Activated CD8-positive, alpha-beta memory T cell treated with anti-CD3 and anti-CD28 coated beads, Interleukin-2, amount 10 ng/mL, durations not matched to agents 7 days and 5 days (primary cell): ENCODE measurements at places on chromosomes 16 and 17. TPM values are rescaled to one million over a fixed set of nuclear protein-coding genes. Genes with fewer than 3 reads are reported as not detected.

GRCh38 chr17:57044976-57045867 lies 39.8 kb upstream of the AKAP1 start:
- no peak for DNase-seq

SLC2A4 gene
- not detected for total RNA-seq

ITGAL gene
- total RNA-seq: 685 TPM

DNA sequence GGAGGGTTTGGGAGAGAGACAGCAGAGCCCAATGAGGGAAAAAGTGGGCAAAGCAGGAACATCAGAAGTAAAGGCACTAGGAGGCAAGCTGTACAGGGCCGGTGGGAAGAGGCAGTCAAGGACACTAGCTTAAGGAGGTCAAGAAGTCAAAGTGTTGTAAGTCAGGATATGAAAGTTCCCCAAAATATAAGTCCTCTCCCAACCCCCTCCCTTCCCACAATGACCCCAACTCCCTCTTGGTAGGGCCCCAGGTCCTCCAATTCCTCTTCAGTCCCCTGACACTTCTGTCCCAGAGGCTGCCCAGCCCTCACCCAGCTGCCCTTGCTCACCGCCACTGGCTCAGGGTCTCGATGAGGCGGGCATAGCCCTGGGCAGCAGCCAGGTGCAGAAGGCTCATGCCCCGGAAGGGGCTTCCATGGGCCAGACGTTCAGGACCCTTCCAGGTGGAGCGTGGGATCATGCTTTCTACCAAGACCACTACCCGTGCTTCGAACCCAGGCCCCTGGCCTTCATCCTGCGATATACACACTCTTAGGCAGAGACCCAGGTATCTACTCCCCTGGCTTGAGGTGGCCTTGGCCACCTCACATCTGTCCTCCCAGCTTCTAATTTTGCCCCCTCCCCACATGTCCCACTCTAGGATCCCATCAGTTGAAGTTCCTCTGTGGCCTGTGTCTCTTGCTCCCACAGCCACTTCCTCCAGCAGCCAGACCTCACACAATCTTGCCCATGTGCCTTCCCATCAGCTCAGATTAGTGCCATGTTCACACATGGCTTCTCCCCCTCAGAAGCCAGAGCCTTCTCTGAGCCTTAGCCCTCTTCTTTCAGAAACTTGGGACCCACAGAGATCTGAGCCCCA lies 5.9 kb upstream of the SPAG7 start:
- no peak for DNase-seq

DNA sequence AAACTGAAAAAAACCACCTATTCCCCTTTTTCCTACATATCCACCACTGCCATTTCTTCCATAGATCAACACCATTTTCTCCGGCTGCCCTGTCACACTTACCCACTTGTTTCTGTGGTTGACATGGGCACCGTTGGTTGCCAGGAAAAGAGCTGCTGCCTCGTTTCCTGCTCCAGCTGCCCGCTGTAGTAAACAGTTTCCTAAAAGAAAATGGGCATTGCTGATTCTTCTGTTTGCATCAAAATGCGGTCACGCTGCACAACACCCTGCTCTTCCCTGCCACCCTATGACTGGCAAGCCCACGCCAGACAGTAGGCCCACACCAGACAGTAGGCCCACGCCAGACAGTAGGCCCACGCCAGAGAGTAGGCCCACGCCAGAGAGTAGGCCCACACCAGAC lies 46.3 kb downstream of the CYB5D2 start:
- DNase-seq: no peak

RASD1 gene
- total RNA-seq: 2.5 TPM

PRR35 gene
- total RNA-seq: not detected

ABCC11 gene
- 0.19 TPM for total RNA-seq

DNA sequence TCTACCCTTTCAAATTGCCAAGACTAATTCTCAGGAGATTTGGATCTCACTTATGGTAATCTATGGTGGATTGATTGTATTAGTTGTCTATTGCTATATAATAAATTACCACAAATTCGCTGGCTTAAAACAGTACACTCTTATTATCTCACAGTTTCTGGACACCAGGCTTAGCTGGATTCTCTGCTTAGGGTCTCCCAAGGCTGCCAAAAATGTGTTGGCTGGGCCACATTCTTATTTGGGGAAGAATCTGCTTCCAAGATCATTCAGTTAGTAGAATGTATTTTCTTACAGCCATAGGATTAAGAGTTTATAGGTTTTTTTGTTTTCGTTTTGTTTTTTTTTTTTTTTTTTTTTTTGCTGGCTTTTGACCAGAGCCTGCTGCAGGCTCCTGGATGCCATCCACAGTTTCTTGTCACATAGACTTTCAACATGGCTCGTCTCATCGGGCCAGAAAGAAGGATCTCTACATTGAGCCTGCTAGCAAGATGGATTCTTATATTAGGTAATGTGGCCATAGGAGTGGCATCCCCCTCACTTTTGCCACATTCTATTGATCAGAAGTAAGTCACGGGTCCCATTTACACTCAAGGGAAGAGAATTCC lies 415.3 kb downstream of the KIF2B start:
- no peak for DNase-seq

SLC38A8 gene
- not detected for total RNA-seq

- no peak for DNase-seq
Measured at GRCh38 chr17:16448490-16448889, 33.1 kb downstream of the TRPV2 start.
